ENCODE measurements at places on chromosomes 16 and 17.

GRCh38 chr17:62098623-62099231, 33.6 kb upstream of the MED13 start:
- DNase-seq = no peak

DNA sequence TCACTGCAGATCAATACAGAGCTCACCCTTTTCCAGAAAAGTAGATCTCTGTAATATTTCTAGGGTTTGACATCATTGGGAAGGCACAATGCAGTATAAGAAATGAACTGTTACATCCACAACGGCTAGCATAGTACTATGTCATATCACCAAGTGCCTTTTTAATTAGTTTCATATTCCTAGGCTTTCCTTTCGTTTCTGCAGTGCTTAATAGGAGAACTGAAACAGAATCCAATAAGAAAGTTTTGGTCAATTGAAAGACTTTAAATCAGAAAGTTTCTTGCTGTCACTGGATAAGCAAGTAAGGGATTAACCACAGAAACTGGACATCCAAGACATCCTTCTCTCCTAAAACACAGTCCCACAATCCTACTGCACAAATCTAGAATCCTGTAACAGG, 3.5 kb upstream of the RNF43 start:
- DNase-seq = no peak

DNA sequence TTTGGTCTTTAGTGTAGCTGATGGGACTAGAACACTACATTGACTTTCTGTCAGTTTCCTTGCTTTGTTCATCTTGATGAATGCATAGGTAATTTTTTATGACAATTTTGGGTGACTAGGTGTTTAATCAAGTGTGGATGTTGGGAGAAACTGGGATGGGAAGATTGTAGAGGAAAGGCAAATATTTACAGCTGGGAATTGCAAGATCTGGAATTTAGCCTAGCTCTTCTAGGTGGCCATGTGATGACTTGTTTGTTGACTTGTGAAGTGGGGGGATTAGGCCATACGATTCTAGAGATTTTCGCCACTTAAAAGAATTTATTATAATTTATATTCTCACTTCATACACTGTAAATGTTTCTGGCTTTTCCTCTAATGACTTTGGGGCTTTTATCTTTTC, 480.3 kb upstream of the GOT2 start:
- DNase-seq = no peak

DNA sequence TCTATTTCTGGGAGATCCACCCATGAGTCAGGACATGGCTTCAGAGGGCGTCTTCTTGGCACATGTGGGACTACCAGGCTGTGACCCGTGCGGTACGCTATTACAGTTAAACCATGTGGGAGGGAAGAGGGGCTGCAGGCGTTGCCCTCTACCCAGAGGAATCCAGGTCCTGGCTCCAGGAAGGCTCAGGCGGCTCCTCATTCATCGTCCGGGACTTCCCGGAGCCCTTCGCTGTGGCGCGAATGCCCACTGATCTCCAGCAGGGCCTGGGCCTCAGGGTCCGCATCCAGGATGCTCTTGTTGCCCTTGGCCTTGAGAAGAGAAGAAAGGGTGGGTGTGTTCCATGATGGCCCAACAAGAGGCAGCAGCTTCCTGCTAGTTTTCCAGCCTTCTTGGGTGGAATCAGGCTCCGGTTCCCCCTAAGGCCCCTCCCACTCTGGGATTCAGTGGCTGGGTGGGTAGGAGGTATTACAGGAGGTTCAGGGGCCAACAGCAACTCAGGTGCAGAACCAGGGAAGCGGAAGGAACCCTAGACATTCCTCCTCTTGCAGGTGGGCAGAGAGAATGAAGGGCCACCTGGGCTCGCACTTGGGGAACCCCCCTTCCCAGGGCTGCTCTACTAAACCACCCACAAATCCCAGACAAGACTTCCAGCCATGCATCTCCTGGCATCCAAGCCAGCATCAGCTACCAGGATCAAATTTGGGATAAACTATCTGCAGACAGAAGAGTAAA, 24.6 kb downstream of the MEAK7 start:
- DNase-seq = no peak

GRCh38 chr17:57684711-57685498, 60.2 kb downstream of the CCDC182 start:
- no peak for DNase-seq

DNA sequence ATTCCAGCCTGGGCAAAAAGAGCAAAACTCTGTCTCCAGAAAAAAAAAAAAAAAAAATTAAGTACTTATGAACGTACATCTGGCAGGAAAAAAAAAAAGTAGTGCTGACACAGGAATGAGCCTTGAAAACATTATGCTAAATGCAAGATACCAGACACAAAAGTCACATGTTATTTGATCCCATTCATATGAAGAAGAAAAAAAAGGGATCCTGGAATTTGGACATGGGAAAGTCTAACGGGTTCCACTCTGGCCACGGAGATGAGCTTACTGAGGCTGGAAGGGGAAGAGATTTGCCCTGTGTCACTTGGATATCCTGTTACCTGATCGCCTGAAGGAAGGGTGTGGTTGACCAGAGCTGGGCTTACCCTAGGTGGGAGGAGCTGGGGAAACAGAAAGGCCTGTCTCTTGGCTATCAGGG, 251.9 kb downstream of the PARN start:
- no peak for DNase-seq

DNA sequence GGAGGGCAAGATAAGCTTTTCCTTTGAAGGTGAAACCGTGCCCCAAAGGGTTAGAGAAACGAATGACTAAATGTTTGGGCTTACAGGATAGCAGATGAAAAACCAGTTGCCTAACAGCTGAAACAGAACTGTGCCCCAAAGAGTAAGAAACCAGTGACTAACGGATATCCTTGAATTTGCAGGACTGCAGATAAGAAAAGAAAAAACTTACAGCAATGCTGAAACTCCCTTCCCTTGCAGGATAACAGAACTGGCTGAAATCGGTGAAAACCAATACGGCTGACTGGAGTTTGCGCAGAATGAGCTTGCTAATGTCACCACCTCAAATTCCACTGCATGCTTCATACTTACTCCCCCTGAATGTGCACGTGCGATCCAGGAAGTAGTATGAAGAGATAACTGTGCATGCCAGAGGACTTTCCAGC, 175.2 kb upstream of the NLRP1 start:
- no peak for DNase-seq

GRCh38 chr16:79347277-79347676, 253.3 kb downstream of the MAF start:
- DNase-seq = no peak

GRCh38 chr16:27365142-27366089, 36.6 kb upstream of the IL21R start:
- DNase-seq = no peak

GRCh38 chr16:79439901-79440300, 160.6 kb downstream of the MAF start:
- DNase-seq = no peak

DNA sequence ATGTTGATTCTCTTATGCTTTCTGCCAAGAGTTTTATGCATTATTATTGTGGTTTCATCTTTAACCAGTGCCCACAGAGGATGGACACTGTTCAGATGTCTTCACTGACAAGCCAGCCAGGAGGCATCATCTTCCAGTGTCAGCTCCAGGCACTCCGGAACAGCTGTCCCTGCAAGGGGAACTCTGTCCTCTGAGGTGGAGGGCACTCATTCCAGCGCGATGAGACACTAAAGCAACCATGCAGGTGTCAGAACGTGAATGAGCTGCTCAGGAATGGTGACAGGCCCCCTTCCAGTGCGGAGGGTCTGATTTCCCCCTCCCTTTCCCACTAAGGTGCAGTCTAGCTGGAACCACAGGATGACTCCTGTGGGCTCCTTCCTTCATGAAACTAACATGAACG, 117.5 kb downstream of the NOG start:
- no peak for DNase-seq

DNA sequence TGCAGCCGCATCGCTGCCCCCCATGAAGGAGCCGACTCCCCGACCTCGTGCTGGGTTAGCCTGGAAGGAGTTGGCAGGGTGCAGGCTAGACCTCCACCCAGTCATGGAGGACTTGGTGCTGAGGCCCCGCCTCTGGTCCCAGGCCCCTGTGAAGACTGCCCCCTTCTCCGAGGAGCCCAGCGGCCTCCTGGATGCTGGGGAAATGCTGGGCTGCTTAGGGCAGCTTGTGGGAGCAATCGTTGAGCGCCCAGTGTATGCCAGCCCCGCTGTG, 1.8 kb downstream of the SSTR5 start:
- DNase-seq = no peak

DNA sequence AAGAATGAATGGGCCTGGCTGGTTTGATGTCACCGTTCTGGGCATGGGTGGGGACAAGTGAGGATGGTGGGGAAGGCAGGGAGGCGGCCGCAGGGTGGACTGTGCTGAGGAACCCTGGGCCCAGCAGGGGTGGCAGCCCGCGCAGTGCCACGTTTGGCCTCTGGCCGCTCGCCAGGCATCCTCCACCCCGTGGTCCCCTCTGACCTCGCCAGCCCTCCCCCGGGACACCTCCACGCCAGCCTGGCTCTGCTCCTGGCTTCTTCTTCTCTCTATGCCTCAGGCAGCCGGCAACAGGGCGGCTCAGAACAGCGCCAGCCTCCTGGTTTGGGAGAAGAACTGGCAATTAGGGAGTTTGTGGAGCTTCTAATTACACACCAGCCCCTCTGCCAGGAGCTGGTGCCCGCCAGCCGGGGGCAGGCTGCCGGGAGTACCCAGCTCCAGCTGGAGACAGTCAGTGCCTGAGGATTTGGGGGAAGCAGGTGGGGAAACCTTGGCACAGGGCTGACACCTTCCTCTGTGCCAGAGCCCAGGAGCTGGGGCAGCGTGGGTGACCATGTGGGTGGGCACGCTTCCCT, 6.5 kb upstream of the SERPINF1 start:
- DNase-seq = no peak

- DNase-seq = no peak
Observed at GRCh38 chr17:45229681-45230409, 8.2 kb downstream of the FMNL1 start.

DNA sequence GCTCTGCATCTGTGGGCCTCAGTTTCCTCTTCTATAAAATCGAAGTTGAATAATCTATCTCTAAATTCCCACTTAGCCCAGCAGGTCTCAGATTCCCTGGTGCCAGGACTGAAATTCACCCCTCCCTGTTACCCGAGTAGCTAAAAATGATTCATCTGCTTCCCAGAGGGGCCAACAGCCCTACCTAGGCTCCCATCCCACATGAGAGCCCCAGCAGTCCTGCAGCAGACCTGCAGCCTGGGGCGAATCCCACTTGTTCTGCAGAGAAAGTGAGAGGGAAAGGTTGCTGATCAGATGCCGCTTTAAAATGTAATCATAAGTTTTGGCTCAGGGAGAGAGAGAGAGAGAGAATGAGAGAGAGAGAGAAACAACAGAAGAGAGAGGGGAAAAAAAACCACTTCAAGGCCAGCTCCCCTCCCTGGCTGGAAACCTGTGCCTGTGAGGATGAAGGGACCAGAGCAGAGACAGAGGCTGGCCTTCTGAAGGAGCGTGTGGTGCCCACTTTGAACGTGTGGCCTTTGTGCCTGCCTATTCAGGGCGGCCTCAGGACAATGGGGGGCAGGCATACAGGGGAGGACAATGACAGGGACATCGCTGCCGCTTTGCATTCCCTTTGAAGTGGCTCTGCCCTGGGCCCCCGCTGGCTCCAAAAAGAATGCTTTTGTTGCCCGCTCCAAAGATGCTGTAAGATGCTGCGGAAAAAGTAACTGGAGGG, 85.2 kb upstream of the NKD1 start:
- no peak for DNase-seq

DNA sequence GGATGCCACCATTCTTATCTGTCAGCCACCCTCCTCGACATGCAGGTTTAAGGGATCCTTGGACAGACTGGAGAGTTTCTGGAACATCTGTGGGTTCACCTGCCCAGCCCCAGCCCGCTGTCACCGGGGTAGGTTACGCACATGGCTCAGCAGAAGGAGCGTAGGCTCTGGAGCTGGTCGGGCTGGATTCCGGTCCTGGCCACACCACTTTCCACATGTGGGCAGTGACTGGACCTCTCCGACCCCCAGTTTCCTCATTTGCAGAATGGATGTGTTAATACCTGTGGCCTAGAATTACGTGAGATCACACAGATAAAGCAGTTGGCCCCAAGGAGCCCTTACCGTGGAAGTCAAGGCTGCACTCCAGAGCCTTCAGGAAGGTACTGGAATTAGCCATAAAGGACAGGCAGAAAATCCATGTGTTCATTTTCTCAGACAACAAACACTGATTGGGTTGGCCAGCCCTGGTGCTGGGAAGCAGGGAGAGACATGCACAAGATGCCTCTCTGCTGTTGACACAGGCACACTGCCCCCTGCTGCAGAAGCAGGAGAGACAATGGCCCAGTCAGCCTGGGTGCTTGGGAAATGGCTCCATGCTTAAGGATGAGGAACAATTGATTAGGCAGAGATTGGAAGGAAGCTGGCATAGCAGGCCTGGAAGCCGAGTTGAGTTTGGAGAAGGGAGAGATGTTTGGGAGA, 58.8 kb downstream of the SF3B3 start:
- no peak for DNase-seq

DNA sequence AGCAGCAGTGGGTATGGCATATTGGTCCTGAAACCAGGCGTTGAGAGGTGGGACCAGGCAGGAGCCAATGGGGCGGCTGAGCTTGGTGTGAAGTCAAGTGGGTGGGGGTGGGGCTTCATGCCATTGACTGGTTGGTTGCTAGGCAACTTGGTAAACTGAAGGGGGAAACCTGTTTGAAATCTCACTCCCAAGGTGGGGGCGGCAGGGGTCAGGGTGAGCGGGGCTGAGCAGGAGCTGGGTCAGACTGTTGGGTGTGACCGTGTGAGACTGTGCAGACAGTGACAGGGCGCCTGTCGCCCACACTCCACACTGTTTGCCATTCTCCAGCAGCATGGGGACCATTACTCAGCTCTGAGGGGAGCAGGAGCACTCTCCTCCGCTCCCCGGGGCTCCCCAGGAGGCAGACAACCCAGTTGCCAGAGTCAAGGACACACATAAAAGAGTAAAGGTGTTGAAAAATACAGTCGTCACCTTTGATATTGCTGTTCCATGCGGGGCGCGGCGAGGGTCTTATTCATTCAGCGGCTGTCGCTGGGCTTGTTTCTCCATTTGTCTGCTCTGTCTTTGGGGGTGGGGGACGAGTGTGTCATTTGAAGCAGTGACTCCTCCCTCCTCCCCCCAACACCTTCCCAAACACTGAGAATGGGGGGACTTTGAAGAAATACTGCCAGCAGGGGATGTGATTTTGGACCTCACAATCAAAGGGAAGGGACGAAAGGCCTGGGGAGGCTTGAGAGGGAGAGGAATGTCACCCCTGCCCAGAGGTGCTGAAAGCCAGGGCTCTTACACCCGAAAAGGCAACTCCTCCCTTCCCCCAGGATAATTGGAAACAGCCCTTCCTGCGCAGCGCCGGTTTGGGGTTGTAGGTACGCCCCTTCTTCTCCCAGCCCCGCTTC, 1.2 kb upstream of the EFNB3 start:
- no peak for DNase-seq

DNA sequence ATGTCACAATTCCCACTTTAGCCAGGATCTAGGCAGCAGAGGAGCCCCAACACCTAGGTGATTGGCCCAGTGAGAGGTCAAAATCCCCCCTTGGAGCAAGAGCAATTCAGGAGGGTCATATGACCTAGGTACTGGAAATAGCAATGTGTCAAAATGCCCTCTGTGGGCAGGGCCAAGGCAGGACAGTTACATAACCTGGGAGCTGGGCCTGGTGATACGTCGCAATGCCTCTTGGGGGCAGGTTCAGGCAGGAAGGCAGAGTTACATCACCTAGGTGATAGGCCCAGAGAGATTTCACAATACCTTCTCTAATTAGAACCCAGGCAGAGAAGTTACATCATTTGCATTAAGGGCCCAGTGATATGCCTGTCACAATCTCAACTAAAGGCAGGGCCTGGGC, 1906.3 kb downstream of the TP53TG3F start:
- DNase-seq = no peak

Measured in activated T-cell treated with anti-CD3 and anti-CD28 coated beads for 4 hours (primary cell).